AML-193 (cell line): ENCODE measurements at places on chromosomes 12 and 14.

GRCh38 chr12:11752403-11753149, 103.1 kb downstream of the ETV6 start:
- no peak for DNase-seq

- DNase-seq = no peak
Observed at GRCh38 chr12:123270214-123271000, 1.2 kb downstream of the CDK2AP1 start.

GRCh38 chr12:104669089-104669721, 212.5 kb downstream of the CHST11 start:
- no peak for DNase-seq

DNA sequence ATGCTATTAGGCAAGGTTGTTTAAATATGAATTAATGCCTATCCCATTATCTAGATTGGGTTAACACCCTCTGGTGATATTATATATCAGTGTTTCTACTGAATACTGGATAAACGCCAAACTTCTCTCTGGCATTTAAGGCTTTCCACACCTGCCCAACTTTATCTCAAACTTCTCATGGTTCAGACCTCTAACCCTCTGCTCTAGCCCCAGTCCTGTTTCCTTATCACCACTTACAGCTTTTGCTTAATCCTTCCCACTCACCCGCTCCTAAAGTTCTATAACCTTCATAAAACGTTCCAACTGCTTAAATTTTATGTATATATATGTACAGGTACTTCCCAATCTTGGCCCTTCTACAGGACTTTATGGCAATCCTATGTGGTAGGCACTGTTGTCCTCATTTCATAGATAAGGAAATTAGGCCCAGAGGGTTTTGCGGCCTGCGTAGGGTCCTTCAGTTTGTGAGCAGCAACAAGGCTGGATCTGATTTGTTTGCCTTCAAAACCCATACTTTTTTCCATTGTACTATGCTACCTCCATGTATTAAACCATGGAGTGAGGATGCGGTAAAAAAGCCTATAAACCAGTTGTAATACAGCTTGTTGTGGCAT, 1.2 kb downstream of the LPCAT3 start:
- no peak for DNase-seq

DNA sequence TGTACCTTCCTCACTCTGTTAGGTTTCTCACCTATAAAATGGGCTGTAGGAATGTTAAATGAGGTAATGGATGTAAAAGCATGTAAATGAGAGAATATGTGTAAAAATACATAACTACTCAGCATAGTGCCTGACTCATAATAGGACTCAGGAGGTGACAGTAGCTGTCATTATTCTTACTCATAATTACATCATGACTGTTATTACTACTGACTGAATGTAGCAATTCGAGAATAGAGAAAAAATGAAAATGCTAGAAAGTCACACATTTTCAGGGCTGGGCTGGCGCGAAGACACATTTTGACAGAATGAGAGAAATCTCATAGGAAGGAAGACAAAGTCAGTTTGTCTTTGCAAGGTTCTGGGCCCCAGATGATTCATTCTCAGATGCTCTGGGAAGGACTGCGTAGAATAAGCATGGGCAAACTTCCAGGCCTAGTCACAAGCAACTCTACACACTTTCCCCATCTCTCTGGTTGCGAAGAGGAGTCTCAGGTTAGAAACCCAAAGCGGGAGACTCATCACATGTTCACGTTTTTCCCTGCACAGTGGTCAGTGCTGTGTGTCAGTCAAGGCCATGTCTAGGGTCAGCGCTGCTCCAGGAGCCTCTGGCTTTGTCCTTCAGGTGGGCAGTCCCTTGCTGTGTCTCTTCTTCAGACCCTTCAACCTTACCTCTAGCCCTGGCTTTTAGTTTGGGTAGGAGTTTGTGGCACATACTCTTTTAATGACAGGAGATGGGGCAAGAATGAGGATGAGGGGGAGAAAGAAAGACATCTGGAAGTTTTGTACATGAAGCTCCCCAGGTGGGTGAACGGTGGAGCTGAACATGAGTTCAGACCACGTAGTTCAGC, 8.4 kb downstream of the GPRC5A start:
- no peak for DNase-seq

- no peak for DNase-seq
Observed at GRCh38 chr14:74368441-74368840, 20.2 kb downstream of the VRTN start.

GRCh38 chr12:127300753-127301152, 966.2 kb upstream of the TMEM132C start:
- DNase-seq = no peak

GRCh38 chr14:32426586-32427388, 97.7 kb downstream of the AKAP6 start:
- no peak for DNase-seq

- no peak for DNase-seq
Observed at GRCh38 chr12:46507766-46508165, 135.2 kb upstream of the SLC38A2 start.

- DNase-seq = no peak
Observed at GRCh38 chr12:40232602-40233001, 7.8 kb downstream of the LRRK2 start.

DNA sequence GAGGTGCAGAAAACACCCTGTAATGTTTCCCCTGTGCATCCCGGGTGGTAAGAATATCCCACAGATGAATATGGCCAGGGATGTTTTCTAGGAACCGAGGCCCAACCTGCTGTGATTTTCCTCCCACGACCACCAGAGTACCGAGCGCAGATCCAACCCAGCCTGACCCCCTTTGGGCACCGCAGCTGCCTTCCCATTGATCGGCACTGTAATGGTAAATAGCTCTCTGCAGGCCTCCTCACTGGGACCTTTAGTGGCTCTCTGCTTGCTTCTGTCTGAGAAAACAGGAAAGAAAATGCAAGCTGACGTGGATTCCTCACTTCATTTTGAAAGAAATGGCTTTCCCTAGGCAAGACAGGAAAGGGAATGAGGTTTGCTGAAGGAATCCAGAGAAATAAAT, 2.4 kb upstream of the RAB15 start:
- no peak for DNase-seq

DNA sequence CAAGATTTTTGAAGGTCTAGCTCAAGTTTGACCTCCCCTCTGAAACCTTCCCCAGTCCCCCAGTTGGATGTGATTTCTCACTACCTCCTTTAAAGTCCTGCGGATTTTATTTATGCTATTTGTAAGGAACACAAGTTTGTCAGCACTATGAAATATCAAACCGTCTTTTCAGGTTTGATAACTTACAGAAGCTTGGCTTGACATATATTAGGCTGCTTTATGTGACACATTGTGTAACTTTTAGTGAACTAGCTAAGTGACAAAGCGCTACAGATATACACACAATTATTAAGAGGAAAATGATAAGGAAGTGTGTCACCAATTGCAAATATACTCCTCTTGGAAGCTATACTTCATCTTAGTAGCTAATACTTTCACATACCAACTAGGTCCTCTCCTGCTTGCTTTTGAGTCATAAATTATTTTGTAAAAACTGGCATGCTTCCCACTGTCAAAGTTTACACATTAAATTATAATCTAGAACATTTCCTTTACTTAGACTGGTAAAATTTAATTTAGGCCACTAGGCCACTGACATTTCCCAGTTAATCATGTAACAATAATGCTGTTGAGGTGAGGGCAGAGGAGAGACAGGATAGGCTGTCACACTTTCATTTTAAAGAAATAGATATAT, 149.5 kb downstream of the TMTC3 start:
- DNase-seq = no peak

GRCh38 chr12:70982286-70982685, 61.7 kb upstream of the PTPRR start:
- DNase-seq = no peak

DNA sequence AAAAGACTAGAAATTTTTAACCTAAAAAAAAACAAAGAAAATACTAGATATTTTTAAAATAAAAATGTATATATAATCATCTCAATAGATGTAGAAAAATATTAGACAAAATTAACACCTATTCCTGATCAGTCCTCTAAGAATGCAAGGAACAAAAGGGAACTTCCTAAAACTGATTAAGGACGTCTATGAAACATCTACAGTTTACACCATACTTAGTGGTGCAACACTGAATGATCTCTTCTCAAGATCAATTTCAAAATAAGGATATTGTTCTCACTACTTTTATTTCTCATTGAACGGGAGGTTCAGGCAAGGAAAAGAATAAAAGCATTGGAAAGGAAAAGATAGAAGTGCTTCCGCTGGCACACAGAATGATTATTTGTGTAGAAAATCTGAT, 16.0 kb downstream of the OLR1 start:
- DNase-seq = no peak

- DNase-seq = no peak
Observed at GRCh38 chr12:24743941-24744793, 204.7 kb downstream of the BCAT1 start.

DNA sequence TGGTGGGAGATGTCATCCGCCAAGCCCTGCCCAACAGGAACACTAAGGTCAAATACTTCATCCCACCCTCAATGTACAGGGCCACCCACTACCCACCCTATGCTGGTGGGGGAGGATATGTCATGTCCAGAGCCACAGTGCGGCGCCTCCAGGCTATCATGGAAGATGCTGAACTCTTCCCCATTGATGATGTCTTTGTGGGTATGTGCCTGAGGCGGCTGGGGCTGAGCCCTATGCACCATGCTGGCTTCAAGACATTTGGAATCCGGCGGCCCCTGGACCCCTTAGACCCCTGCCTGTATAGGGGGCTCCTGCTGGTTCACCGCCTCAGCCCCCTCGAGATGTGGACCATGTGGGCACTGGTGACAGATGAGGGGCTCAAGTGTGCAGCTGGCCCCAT, 3.5 kb downstream of the B3GNT4 start:
- DNase-seq = no peak

DNA sequence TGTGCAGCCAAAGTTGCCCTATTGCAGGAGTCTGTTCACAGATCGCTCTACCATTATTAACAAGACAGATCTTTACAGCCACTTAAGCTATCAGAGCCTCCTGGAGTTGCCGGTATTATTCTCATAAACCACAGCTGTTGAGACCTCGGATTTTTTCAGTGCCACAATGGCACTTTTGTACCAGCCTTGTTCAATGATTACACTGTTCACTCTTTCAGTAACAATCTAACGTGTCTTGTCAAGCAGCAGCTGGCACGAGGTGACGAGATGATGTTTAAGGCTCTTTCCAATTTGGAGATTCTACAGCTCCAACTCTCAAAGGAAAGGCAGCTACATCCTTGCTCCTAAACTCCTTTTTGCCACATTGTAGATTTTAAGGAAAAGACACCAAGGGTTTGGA, 30.7 kb downstream of the LRIG3 start:
- DNase-seq = no peak

- no peak for DNase-seq
Observed at GRCh38 chr12:10558301-10558700, 52.6 kb downstream of the EIF2S3B start.

- no peak for DNase-seq
Observed at GRCh38 chr12:89260841-89261637, 91.3 kb downstream of the DUSP6 start.

DNA sequence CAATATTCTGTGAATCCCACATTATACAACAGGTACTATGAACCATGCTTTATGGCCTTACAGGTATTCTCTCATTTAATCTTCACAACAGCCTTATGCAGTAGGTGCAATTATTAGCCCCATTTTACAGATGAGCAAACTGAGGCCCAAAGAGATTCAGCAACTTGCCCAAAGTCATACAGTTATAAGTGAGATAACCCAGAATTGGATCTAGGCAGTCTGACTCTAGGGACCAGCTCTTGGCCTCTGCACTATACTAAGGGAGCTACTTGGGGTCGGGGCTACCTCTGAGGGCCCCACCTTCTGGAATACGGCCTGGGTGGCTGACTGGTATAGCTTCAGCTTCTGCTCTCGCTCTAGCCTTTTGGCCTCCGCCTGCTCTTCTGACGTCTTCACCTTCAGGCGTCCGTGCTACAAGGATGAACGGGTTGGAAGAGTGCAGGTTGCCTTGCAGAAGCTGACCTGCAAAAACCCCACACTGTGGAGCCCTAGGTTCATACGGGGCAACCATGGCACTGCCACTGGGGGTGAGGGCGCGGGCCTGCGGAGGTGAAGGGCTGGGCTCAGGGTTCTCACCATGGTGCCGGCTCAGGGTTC, 762 bp downstream of the RABGGTA start:
- peak; percentile 27 for DNase-seq

DNA sequence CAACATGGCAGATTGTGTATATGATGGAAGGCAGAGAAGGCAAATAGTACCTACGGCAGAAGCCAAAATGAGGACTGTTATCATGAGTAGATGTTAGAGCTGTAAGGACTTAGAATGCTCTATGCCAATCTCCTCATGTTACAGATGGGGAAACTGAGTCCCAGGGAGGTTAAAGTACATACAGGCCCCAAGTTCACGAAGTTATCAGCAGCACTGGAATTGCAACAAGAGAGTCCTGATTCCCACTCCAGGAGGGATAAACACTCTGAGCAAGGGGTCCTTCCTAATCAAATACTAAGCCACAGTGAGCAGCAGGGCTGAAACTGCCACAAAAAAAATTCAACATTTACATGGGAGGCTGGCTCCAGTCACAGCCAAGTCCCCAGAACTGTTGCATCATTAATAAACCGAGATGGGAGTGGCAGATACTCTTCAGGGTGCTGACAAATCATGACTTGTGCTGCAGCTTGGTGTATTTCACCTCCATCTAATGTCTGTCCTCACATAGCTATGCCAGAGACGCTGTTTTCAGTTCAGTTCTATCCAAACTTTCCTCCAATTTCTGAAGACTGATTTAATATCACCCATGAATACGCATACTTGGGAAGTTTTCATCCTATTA, 24.2 kb downstream of the NUAK1 start:
- DNase-seq = no peak

DNA sequence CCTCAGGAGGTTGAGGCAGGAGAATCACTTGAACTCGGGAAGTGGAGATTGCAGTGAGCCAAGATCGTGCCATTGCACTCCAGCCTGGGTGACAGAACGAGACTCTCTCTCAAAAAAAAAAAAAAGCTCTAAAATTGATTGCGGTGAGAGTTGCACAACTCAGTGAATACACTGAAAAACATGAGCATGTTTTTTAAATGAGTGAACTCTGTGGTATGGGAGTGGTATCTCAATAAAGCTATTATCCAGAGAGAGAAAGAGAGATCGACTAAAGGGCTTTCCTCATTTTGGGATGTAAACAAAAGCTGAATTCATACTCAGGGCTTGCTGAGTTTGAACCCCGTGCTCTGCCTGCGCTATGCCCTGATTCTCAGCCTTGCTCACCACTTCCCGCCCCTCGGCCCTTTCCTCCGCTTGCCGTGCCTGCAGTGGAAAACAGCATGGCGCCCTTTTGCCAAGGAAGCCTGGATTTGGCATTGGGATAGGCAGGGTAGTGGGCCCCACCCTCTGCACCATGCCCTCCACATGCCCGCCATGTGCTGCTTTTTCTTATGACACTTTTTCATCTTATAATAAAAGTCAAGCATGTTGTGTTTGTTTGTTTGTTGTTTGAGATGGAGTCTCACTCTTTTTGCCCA, 102.5 kb downstream of the LGMN start:
- peak; percentile 55 for DNase-seq

DNA sequence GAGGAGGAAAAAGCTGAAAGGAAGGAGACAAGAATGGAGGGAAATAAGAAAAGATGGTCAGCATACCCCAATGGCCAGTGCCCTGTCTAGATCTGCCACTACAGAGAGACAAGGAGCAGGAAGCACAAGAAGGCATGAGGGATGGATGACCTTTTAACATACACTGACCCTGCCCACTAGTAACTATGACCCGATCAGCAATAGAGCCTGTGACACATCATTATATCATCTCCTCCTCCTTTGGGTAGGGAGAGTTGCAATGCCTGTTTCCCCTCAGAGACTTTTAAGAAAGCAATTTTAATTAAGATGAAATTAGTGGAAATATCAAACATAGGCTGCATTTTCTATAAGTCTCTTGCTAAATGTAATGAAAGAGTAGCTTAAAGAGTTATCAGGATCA, 4.7 kb upstream of the SLC2A13 start:
- no peak for DNase-seq

- no peak for DNase-seq
Observed at GRCh38 chr12:49863946-49864797, 21.3 kb upstream of the BCDIN3D start.
